ENCODE measurements at places on chromosomes 12 and 14.

GRCh38 chr12:96048393-96048969, 13.1 kb upstream of the LTA4H start:
- no peak for DNase-seq

DNA sequence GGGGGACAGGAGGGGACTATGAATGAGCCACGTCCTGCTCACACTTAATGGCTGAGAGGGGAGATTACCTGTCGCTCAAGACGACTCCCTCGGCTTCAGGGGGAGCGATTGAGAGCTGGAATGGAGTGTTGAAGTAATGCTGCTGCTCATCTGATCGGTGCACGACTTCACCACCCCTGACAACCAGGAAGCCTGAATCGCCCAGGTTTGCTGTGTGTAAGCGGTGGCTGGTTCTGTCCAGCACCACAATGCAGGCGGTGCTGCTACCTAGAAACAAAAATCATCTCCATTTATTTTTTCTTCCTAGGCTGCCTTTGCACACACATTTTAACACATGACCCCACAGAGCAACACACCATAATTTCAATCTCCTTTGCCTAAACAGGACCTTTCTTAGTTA, 37.3 kb downstream of the PPTC7 start:
- DNase-seq = no peak

DNA sequence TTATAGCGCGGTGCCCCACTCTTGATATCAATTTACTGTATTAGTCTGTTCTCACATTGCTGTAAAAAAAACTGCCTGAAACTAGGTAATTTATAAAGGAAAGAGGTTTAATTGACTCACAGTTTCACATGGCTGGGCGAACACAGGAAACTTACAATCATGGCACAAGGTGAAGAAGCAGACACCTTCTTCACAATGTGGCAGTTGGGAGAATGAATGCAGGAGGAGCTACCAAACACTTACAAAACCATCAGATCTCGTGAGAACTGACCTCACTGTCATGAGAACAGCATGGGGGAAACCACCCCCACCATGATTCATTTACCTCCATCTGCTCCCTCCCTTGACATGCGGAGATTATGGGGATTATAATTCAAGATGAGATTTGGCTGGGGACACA, 42.3 kb downstream of the FBXO34 start:
- DNase-seq = no peak

DNA sequence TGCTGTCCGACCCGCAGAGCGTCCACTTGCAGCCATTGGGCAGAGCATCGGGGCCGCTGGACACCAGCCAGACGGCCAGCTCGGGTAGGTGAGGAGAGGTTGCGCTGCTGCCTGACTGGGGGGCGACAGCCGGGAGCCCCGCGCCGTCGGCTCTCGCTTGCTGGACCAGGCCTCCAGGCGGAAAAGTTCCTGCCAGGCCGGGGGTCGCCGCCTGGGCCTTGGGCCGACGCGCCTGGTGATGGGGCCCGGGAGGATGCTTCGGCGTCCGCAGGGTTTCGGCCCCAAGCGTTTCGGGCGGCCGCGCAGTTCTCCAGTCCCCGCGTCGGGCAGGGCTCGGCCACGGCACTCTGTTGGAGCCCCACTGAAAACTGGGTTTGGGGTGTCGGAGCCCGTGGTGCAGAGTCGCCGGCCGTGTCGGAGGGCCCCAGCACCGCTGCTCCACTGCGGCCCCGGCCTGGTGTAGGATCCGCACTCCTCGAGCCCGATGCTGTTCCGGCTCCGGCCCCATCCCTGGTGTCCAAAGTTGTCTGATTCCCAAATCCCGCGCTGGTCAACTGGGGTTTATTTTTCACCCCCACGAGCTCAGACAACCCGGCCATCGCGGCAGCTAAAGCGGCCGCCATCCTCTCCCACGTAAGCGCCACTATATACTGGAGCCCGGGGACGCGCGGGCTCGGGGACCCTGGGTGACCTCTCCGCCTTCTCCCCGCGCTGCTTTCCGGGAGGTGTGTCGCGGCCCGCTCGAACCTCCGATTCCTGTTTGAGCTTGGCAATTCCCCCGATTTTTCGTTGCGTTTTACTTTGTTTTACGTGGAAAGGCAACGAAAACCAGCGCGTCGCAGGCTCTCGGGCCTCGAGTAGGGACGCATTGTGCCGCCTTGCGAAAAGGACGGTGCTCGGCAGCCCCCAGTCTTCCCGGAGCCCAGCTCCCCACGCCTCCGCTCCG, 872 bp downstream of the VSX2 start:
- no peak for DNase-seq

GRCh38 chr14:71629765-71630492, 302.3 kb upstream of the RGS6 start:
- DNase-seq = peak; percentile 39
